ENCODE measurements at places on chromosomes 5 and 9. TPM values are rescaled to one million over a fixed set of nuclear protein-coding genes. Genes with fewer than 3 reads are reported as not detected.

Gene SMIM33
- total RNA-seq, result not detected

Gene ANKRD20A1
- total RNA-seq, result 2.0 TPM

Gene PRUNE2
- total RNA-seq, result 22.9 TPM

Gene GPX8
- 2.7 TPM for total RNA-seq

Gene YIPF5
- 55.3 TPM for total RNA-seq

Gene MYO10
- total RNA-seq, result 36.6 TPM

Gene ASTN2
- 27.3 TPM for total RNA-seq

Gene AK8
- 0.49 TPM for total RNA-seq

Gene CDC14B
- total RNA-seq, result 17.7 TPM

Gene KIF24
- 1.2 TPM for total RNA-seq

Gene INSL4
- not detected for total RNA-seq

Gene CTNND2
- total RNA-seq, result 115 TPM

Gene ORM2
- not detected for total RNA-seq

Gene PCDHGA12
- total RNA-seq, result 7.9 TPM

Gene FBN2
- 8.1 TPM for total RNA-seq

Gene CTSL
- 27.3 TPM for total RNA-seq

Gene GDA
- 22.6 TPM for total RNA-seq

Gene BAAT
- under 0.01 TPM for total RNA-seq

Gene C9orf153
- 0.25 TPM for total RNA-seq
